ENCODE measurements at places on chromosomes 4 and X.
A peak's percentile ranks its signal among the peaks of the same experiment; 100 is the strongest.

DNA sequence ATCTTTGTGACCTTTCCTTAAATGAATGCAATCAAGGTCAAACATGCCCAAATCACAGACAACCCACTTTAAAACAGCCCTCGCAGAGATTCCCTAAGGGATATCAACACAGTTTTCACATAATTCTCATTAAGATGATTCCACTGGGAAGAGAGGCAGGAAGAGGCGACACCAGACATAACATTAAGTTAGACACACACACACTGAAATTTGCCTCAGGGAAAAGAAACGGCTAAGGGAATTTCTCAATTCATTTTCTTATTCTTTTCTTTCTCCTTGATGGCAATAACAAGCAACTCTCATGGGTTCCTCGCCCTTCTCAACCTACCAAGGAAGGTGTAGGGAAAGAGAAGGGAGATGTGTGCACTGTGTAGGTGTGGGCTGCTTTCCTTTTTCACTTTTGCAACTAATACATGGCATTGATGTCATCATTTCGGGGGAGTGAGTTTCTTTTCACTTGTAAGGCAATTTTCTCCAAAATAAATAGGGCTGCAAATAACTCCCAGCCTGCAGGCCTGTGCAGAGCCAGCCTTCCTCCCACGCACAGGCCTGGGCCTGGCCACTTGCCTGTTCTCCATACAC lies 41.4 kb downstream of the SOD3 start:
- DNase-seq = no peak

DNA sequence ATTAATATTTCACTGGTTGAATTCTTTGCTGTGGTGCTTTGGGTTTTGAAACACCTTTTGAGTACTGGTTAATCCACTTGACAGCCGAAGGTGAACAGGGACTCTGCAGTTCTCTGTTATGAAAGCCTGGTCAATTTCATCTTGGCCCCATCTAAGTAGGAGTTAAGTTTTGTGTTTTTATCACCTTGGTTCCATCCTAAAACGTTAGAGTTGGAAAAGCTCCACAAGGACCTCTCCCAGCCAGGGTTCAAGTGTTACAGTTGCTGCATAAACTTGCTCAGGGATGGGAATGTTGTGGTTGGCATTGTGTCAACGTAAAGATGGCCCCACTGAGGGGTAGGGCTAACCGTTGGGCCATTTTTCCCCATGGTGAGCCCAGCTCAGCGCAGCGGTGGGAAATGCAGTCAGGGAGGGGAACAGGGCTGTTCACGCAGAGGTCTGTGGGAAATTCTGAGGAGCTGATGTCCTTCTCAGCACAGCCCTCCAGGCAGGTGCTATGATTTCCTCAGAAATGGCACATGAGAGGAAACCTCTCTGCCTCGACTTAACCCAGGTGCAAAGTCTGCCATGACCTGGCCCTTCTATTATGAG lies 188.7 kb downstream of the STIM2 start:
- DNase-seq = no peak

DNA sequence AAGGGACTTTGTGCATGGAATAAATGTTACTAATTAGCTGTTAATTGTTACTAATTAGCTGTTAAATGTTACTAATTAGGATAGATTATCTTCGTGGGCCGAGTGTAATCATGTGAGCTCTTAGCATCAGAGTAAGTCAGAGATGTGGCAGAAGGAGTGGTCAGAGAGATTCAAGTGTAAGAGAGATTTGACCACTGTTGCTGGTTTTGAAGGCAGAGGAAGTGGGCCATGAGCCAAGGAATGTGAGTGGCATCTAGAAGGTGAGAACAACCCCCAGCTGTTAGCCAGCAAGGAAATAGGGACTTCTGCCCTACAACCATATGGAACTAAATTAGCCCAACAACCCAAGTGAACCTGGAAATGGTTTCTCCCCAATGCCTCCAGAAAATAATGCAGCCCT lies 28.2 kb downstream of the ODAPH start:
- DNase-seq = no peak

DNA sequence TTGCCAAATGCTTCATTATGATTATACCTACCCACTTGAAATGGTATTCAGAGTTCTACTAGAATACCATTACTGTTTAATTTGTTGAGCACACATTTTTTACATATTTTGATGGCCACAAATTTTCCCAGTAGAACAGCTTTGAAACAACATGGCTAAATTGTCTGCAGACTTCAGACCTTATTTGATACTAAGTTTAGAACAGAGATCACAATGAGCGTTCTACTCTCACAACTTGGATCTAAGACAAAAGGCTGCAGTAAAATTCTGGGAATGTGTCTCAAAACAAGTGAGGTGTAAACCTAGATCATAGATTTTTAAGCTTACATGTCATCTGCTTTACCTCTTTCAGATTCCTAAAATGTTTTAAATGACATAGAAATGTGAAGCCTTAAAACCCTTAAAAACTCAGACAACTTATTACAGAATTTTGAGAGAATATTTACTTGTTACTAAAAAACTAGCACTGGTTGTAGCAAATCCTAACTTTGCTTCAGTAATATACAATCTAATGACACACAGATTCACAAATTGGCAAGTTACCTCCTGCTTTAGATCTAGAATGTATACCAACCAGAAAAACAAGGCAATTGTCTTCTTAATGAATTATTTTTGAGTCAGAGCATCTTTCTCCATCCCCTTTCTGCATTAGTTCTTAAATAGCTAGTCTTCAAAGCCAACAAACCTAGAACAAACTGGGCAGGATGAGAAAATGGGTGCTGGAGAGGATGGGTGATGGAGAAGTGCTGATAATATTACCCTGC lies 243.3 kb downstream of the SLC7A11 start:
- no peak for DNase-seq

- no peak for DNase-seq
Observed at GRCh38 chr4:61740886-61741285, 540.8 kb downstream of the ADGRL3 start.

DNA sequence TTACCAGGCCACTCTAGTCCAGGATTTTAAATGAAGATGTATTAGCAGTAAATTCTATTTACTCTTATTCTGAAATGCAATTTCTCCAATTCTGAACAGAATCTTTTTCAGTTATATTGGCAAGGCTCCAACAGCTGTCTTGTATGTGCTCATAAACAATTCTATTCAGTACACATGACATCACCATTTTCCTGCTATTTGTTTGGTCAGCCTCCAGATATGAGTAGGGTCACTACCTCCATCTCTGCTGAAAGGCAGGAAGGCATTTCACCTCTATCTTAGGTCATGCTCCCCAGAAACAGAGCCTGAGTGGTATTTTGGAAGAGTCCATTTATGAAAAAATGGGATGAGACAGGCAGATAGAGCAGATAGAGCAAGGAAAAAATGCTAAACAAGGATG lies 151.1 kb upstream of the ADGRL3 start:
- no peak for DNase-seq

- no peak for DNase-seq
Observed at GRCh38 chr4:94558392-94558904, 106.7 kb downstream of the PDLIM5 start.

GRCh38 chr4:184899261-184900134 lies 73.7 kb upstream of the ACSL1 start:
- no peak for DNase-seq

DNA sequence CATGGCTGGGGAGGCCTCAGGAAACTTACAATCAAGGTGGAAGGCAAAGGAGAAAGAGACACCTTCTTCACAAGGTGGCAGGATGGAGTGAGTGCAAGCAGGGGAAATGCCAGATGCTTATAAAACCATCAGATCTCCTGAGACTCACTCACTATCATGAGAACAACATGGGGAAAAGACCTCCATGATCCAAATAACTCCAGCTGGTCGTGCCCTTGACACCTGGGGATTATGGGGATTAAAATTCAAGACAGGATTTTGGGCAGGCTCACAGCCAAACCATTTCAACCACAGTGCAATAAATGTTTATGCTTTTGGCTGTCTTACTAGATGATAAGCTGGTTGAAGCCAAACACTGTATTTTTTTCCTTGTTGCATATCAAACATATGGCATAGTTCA lies 1112.4 kb downstream of the STIM2 start:
- DNase-seq = no peak

DNA sequence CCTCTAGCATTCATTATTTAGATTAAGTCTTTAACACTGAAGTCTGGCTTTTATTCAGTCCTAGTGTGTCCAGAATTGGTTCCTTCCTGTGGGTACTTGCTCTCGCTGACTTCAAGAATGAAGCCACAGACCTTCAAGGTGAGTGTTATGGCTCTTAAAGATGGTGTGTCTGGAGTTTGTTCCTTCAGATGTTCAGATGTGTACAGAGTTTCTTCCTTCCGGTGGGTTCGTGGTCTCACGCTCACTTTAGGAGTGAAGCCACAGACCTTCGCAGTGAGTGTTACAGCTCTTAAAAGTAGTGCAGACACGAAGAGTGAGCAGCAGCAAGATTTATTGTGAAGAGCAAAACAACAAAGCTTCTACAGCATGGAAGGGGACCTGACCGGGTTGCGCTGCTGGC lies 860.6 kb downstream of the STIM2 start:
- no peak for DNase-seq

DNA sequence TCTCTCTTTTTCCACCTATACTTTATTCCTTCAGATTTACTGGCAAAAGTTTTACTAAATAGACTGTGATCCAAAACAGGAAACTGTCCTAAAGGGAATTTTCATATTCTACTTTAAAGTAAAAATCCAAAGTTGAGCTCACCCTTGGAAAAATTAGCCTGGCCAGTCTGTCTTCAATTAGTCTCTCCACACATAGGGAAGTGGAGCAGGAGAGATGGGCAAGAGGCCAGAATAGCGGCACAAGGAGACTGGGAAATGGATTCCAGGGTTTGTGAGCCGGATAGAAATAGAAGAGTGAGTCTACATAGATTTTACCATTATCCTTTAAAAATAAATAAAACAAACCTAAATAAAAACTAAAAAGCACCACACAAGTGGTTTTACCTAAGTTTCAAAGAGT lies 16.2 kb upstream of the FRMD7 start:
- no peak for DNase-seq

- peak; percentile 38 for DNase-seq
Observed at GRCh38 chr4:74189331-74190043, 31.6 kb downstream of the MTHFD2L start.

DNA sequence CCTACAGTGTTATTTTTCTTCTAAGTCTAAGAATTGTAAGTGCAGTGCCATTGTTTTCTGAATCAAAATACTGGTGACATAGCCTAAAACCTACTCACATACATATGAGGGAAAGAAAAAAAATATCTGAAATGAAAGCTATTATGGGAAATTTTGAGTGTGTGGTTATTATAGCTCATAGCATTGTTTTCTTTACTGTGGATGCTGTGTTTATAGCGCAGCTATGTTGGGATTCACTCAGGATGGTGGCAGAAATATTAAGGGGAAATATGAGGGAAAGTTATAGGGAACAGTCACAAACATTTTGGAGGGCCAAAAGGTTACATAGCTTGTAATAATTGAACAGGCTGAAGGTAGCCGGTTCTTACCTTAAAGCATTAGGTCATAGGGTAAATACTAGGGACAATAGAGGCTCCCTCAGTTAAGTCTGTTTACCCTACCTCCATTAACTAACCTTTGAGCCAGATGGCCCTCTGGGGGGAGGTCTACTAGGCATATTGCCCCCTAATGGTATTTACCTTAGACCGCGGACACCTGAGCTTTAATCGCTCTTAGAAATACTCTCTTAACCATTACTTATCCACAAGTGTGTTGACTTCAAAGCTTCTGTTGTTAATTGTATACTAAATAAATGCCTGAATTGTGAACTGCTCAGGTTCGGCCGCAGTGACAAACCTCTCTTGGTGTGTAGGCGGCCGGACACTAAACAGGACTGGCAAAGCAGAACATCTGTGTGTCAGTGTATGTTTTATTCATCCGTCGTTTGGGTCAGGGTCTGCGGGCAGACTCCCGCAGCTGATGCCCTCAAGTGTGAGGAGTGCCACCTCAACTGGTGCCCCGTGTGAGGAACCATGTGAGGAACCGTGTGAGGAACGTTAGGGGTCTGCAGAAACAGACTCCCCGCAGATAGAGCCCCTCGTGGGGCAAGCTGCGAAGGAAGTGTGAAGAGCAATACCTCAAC lies 21.3 kb upstream of the SULT1B1 start:
- no peak for DNase-seq

GRCh38 chrX:140123446-140123845 lies 158.1 kb upstream of the CXorf66 start:
- DNase-seq = no peak

GRCh38 chr4:152609481-152609880 lies 70.3 kb downstream of the TMEM154 start:
- DNase-seq = no peak

DNA sequence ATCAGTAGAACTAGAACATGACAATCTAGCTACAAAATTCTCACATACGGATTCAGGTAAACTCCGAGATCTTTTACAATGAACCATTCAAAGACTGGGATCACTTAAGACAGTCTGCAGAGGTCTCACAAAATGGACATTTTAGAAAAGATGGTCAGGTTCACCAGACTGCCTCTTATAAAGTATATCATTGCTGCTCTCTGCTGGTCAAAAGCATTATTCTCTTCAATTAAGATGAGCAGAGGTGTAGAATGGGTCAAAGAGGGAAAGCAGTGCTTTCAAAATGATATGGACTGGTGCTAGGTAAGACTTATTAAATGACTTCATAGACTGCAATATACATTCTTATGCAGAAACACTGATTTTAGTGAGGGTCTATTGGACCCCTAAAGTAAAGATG lies 434.7 kb downstream of the PACRGL start:
- DNase-seq = peak; percentile 43

- DNase-seq = no peak
Observed at GRCh38 chrX:110015032-110015431, 12.1 kb downstream of the TMEM164 start.

DNA sequence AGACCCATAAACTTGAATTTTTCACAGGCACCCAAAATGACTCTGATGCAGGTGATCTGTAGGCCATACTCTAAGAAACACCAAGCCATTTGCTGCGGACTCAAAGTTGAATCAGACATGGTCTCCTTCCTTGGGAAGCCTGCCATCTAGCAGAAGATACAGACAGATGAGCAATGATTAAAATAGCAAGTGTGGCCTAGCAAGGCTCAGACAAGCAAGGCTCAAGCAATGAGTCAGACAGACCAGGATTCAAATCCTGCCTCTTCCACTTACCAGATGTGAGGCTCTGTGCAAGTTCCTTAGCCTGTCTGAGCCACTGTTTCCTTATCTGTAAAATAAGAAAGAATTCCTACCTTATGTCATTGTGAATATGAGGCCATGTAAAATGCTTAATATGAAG lies 2.3 kb downstream of the CCDC149 start:
- DNase-seq = no peak

- no peak for DNase-seq
Observed at GRCh38 chr4:17315459-17315858, 196.4 kb downstream of the QDPR start.

Data from NCI-H1105 treated with DMSO at 0.1 percent for 48 hours (cell line).